Neural progenitor cell (in vitro differentiated cells): ENCODE measurements at places on chromosomes 7 and 10.

DNA sequence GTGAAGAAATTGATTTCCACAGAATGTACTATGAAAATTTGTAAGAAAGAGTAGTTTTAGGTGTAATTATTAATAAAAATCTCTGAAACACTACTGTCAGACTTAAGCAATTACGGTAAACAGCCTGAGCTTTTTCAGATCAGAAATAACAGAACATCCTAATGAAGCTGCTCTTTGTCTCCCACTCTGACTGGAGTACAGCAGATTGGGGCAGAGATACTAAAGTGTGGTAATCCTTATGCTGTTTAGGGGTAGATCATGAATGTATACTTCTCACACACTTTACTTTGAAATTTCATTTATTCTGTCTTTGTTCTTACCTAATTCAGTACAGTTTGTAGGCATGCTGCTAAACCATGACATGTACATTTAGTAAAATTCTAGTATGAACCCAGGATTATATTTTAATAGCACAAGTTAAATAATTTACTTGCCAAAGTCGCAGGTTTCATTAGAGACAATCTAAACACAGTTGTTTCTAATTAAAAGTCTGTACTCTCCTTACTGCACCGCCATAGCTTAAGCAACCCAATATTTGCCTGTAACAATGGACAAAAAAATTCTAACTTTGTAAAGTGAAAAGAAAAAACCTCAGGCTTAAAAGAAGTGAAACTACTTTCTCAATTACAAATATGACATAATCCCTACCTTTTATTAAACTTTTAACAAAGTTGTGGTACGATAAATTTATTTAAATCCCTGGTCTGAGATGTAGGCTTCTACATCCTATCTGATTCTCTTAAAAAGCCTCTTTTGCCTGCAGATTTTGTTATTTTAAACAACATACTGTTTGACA lies 88.8 kb downstream of the KMT2E start:
- DNase-seq, result no peak

GRCh38 chr10:73641328-73642060 lies at the start of gene MYOZ1:
TSS of gene MYOZ1 (minus strand) at chr10:73641474. CDS start at chr10:73640017, 1,457 bp downstream.
- no peak for DNase-seq

- peak; percentile 57 for DNase-seq
Observed at GRCh38 chr10:61452655-61453641, at the start of gene TMEM26. TSS of gene TMEM26 (minus strand) at chr10:61453381. CDS start at chr10:61453081, 300 bp downstream.

DNA sequence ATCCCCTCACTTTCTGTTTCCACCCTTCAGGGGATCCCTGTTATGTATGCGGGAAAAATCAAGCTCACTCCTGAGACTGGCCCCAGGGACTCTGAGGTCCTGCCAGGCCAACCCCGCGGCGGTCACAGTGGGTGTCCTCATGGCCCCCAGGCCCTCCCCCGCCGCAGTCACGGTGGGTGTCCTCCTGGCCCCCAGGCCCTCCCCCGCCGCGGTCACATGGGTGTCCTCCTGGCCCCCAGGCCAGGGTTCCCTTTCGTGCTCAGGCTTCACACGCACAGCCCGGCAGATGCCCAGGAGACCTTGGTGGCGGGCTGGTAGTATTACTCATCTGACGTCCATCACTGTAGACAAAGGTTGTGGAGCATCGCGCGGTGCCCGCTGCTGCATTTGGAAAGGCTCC lies 491.0 kb upstream of the FOXK1 start:
- no peak for DNase-seq

GRCh38 chr10:62990126-62990525 lies 143.0 kb upstream of the NRBF2 start:
- no peak for DNase-seq

DNA sequence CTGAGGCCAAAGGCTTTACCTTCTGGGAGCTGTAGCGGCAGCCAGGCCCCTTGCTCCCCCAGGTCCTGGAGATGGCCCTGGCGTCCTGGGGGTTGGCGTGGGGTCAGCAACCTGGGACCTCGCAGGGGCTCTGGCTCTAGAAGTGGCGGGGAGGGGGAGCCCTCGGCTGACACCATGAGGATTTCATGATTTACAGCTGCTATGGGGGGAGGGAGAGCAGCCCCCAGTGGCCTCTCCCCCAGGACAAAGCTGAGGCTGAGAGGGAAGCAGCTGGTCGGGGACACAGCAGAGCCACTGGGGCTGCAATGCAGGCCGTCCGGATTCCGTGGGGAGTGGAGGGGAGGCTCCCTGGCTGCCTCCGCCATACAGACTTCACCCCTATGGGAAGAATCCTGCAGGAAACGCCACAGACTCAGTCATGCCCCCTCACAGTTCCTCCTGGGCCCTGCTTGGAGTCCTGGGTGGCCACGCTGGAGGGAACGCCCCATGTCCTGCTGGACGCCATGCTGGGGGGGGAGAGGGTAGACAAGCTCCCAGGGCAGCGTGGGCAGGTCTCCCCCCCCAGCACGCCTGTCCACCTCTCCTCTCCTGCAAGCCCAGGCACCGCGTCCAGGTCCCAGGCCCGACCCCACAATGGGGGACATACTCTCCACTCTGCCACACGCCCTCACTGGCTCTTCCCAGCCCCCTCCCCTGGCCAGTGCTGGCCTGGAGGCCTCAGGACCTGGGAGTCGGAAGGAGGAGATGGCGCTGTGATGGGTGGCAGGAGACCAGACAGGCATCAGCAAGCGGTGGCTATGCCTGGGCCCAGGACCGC lies 243.6 kb downstream of the ELFN1 start:
- DNase-seq, result no peak

DNA sequence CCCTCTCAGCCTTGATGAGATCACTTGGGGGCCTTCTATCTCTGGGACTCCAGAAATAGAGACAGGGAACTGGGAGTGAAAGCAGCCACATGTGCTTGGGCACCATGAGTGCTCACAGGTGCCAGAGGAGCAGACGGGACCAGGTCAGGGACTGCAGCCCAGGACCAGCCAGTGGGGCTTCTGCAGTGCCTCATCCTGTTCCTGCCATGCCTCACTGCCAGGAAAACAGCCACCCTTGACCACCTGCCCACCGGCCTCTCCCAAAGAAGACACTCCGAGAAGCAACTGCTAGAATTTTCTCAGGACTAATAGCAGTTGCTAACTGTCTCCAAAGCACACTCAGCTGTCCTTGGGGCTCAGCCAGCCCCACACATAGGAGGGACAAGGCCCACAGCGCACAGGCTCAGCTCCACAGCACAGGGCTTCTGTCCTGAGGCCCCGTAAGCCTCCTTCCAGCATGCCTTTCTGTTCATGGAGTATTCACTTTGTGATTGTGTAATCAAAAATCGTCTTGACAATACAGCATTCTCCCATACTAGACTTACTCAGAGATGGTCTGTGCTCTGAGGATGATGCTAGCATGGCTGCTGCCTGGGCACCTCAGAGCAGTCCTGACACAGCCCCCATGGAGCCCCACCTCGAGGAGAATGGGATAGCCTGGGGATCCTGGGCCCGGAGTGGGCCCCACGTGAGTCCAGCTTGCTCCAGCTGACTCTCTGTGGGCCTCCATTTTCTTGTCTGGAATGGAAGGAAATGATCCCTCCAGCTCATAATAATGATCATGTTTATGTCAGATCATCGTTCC lies 115.7 kb upstream of the RET start:
- no peak for DNase-seq

GRCh38 chr7:124881981-124882380 lies 47.6 kb downstream of the POT1 start:
- no peak for DNase-seq

- peak; percentile 29 for DNase-seq
Observed at GRCh38 chr7:28871077-28871476, 87.1 kb downstream of the TRIL start.

GRCh38 chr7:97009753-97010732 lies 4.7 kb downstream of the DLX6 start:
- peak; percentile 58 for DNase-seq

GRCh38 chr7:75656740-75657139 lies 82.0 kb downstream of the HIP1 start:
- DNase-seq, result no peak

- peak; percentile 92 for DNase-seq
Observed at GRCh38 chr10:69392481-69393000, 24.2 kb downstream of the TACR2 start.

GRCh38 chr10:26365681-26366358 lies 72.3 kb upstream of the APBB1IP start:
- no peak for DNase-seq

DNA sequence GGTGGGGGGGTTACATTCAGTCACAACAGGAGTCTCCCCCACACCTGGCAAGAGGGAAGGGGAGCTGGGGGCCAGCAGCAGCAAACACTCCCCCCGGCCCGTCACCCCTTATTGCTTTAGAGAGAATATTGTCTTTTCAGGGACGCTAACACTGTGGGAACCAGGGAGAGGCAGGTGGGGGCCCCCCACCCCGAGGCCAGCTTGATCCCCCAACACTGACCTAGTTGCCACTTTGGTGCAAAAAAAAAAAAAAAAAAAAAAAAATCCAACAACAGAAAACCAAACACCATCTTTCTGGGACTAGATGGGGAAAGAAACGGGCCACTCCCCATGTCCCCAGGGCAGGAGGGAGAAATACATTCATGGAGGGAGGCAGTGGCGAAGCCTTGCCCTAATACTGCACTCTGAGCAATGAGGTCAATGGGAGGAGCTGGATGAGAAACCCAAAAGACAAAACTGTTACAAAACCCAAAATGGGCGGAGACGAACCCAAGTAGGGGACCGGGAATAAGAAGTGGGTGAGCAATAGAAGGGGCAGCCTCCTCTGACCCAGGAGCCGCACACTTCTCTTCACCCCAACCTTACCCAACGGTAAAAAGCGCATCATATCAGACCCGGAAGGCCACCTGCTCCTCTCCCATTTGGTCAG lies 6.5 kb downstream of the GNB2 start:
- DNase-seq, result no peak

DNA sequence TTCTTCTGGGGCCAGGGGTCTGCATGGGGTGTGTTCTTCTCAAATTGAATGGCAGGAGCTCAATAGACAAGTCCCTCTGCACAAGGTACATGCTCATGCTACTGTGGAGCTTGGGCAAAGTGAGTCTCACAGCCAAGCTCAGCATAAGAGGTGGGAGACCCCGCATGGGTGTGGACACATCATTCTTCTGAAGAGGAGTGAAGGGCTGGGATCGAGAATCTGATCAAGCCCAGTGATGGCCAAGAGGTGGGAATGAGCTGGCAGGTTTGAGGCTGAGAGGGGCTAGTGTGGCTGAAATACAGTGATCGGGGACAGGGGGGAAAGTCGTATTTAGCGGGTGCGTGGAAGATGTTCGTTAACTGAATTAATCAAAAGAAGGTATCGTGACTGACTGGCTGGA lies 32.6 kb downstream of the CDH23 start:
- DNase-seq, result no peak

DNA sequence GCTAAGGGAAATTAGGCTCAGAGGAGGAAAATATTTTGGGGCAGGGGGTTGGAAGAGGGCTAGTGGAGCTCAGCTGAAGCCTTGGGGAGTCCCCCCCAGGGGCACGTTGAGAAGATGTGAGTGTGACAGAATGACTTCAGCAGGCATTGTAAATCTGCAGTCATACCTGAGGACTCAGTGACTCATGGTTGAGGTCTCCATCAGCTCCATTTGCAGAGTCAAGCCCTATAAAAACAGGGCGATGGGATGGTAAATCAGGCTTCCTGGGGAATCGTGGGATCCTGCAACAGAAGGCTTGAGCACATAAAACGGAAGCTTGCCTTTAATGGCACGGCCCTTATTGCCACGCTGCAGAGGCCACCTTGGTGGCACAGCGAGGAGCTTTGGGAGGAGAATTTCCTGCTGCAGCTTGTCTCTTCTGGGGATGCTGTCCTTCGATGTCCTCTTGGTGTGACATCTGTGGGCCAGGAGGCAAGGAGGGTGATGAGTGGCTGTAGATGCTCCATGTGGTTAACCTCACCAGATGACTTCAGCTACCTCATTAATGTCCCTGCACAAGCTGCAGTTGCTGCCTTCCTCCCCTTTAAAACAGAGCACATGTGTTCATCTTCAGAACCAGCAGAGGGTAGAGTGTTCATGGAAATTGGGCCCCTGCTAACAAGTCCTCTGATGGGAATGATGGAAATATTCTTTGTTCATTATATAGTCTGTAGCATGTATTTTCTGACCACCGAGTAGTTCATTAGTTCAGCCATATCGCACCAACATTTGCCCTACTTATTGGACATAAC lies 285.9 kb downstream of the LRMDA start:
- no peak for DNase-seq

GRCh38 chr10:69801434-69802315 lies at the start of gene COL13A1:
TSS of gene COL13A1 (plus strand) at chr10:69801906. CDS start at chr10:69802424, 518 bp downstream.
- peak; percentile 93 for DNase-seq

- no peak for DNase-seq
Observed at GRCh38 chr7:130560972-130561371, 69.1 kb downstream of the MEST start.

DNA sequence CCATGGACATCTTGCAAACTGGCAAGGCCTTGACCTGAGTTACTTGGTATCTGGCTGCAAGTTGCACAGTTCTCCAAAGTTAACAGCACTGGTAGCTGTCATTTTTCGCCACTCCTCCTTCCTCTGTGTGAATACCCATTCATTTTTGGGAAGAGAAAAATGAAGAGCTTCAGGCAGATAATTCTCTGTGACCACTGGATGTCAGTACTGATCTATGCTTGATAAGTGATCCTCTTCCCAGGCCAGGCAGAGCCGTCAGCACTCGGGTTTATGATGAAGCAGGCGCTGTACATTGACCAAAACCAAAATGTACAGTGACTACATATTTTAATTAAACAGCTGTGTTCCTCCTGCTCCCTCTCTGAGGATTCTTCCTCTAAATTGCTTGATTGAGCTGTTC lies 55.9 kb upstream of the PDZD8 start:
- DNase-seq, result peak; percentile 30

DNA sequence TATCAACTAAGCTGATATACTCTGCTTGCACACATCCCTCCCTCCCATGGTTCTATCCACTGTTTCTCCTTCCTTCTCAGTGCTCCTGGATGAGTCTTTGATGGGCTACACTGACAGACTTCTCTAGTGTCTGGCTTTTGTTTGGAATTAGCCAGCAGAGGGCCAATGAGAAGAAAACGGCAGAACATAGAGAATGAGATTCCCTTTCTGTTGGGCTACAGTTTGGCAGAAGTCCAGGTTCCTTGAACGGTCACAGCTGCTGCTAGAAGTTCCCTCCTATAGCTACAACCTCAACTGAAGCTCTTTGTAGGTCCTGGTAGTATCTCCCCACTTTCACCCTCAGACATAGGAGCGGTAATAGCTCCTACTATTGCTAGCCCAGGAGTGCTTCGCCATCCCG lies 251.1 kb upstream of the LRRN3 start:
- peak; percentile 28 for DNase-seq

DNA sequence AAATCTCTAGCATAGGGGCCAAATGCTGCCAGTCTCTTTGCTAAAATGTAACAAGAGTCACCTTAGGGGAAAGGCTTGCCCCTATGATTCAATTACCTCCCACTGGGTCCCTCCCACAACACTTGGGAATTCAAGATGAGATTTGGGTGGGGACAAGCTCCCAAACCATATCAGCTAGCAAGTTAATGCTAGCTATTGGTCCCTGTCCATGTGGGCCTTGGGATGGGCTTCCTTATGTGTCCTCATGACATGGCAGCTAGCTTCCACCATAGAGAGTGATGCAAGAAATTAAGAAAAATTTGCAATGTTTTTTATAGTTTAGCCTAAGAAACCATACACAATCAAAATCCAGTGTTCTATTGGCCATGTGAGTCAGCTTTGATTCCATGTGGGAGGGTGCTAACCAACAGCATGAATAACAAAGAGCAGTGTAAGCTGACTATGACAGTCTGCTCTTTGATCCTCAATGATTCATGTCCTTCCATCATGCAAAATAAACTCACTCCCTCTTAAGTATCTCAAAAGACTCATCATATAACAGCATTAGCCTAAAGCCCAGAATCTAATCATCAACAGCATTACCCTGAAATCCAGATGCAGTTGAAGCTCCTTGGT lies 21.7 kb upstream of the ZNF365 start:
- no peak for DNase-seq
